ENCODE measurements at places on chromosomes 6 and 20.

- DNase-seq, result no peak
Measured at GRCh38 chr6:39794231-39794630, 2.1 kb downstream of the DAAM2 start.

DNA sequence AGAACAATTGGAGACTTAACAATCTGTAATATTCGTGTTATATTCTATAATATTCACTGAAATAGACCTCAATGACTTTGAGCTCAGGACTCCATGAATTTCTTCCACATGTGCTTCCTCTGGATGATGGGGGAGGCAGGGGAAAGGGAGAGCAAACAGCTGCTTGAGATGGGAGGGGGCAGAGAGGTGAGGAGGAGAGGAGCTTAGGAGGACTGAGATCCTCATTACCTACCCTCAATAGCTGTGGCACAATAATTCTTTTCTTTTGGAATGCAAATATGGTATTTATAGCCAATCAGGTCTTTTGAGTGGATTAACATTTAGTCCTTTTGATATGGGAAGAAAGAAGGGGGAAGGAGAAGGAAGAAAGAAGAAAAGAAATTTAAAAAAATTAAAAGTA, 64.1 kb upstream of the ZNF217 start:
- no peak for DNase-seq

DNA sequence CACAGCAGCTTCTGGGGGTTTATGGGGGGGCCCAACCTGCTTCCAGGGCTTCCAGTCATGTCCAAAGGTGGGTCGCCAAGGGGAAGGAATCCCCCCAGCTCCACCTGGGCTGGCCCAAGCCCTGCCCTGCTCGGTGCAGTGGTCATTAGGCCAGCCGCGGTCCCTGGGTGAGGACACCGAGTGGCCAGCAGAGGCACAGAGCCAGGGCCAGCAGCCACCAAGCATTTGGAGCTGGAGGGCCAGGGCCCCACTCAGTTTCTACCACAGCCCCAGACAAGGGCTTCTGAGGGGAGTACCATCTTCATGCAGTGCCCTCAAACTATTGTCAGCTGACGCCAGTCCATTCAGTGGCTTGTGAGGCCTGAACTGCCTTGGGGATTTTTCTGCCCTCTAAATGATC, 39.6 kb downstream of the TFEB start:
- DNase-seq, result no peak

GRCh38 chr6:21115111-21115510, 478.4 kb upstream of the SOX4 start:
- DNase-seq, result no peak

GRCh38 chr20:43947316-43947710, 32.7 kb downstream of the TOX2 start:
- DNase-seq, result no peak

- DNase-seq, result no peak
Measured at GRCh38 chr6:20827798-20828197, 293.5 kb downstream of the CDKAL1 start.

DNA sequence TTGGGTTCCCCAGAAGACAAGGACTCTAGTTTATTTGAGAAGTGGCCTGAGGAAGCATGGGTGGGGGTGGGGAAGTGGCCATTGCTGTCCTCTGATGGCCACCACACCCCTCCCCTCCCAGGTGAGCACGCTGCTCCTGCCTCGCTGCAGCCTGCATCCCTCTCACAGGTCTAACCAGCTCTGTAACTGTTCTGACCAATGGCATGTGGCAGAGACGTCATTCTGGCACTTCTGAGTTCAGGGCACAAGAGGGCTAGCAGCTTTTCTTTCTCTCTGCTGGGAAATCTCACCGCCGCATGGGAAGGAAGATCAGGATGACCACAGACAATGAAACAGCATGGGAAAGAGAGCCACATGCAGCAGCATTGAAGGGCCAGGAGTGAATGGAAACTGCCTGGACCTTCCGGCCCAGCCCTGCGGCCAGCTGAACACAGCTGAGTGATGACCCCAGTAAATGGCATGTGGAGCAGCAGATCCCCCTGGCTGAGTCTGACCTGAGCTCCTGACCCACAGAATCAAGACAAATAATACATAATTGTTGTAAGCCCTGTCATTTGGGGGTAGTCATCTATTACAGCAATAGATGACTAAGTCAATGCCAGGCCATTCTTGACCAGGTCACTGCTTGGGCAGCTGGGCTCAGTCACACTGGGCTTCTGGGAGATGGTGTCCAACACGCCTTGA, 179.8 kb downstream of the LINC00237 start:
- no peak for DNase-seq

DNA sequence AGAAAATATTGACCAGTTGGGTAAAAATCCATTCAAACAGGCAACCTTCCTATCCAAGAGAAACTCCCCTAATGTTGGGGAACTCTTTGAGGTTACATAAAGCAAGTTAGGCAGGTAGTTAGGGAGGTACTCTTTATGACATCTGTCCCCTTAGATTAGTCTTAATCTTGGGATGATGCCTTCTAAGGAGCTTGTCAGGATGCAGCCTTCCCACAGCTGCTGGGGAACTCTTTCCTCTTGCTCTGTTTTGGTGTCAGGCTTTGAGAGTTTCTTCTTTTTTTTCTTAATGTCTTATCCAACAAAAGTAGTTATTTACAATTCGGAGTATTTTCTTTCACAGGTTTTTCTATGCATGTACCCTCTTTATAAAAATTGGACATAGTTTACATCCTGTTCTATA, 194.8 kb downstream of the CDKAL1 start:
- no peak for DNase-seq

GRCh38 chr6:18513253-18513798, 126.2 kb downstream of the RNF144B start:
- no peak for DNase-seq

DNA sequence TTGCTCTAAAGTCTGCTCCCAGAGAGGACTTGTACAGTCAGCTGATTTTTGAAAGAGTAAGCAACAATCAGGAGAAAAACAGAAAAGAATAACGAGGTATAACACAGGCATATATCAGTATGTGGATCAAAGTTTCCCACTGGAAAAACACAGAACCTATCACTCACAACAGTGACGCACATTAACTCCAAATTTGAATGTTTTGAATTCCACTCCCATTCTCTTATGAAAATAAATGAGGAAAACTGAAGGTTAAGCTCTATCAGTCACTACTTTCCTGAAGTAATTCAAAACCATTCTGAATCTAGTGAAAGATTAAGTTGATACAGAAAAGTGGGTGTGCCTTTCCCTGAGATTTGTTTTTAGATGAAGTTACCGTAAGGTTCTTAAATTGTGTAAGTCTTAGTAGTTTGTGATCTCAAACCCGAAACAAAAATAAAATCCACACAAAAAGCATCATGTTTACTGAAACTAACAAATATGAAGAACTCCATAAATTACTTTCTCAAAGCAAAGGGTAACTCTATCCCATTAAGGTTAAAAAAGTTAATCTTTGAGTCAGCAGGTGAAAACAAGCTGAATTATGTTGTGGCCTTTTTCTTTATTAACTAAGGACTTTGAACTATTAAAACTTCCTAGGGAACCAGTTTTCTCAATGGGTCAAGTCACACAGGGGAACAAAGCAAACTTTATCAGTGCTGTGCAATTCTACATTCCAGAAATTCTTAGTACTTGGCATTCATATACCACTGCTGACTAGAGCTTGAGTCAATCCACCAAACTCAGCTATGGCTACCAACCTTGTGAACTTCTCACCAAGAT, 115.7 kb downstream of the OGFRL1 start:
- DNase-seq, result no peak

GRCh38 chr6:4018924-4019236, 60.1 kb downstream of the FAM217A start:
- no peak for DNase-seq

- DNase-seq, result no peak
Measured at GRCh38 chr20:45282700-45283550, 23.7 kb upstream of the RBPJL start.

DNA sequence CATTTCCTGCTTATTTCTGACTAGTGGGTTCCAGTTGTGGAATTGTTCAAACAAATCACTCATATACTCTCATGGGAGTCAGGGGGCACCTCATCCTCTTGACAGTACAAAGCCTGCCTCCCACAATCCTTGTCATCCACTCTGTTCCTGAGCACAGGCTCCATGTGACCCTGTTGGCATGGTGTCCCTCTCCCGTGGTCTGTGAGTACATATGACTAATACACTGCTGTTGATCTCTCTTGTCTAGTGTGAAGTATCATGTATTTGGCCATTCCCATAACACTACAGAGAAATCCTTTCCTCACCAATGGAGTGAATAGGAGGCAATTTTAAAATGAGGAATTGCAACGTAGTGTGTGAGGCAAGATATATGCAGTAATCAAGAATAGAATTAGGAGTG, 185.3 kb downstream of the OGFRL1 start:
- DNase-seq, result no peak

DNA sequence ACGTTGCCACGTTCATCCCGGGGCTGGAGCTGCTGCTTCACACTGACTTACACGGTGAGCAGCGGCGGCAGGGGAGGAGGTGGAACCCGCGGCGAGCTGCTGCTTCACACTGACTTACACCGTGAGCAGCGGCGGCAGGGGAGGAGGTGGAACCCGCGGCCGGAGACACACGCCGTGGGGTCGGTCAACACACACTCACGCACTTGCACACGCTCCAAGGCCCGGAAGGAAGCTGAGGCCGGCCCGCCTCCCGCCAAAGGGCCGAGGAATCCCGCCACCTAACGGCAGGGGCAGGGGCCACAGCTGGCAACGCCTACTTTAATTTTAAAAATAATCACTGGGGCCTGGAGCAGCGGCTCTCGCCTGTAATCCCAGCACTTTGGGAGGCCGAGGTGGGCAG, 94.4 kb upstream of the FOXC1 start:
- DNase-seq, result no peak

- no peak for DNase-seq
Measured at GRCh38 chr20:37922016-37922415, 19.1 kb downstream of the VSTM2L start.

- no peak for DNase-seq
Measured at GRCh38 chr6:64904616-64905015, 802.4 kb downstream of the EYS start.

GRCh38 chr20:51373713-51374455, 168.6 kb downstream of the NFATC2 start:
- no peak for DNase-seq

DNA sequence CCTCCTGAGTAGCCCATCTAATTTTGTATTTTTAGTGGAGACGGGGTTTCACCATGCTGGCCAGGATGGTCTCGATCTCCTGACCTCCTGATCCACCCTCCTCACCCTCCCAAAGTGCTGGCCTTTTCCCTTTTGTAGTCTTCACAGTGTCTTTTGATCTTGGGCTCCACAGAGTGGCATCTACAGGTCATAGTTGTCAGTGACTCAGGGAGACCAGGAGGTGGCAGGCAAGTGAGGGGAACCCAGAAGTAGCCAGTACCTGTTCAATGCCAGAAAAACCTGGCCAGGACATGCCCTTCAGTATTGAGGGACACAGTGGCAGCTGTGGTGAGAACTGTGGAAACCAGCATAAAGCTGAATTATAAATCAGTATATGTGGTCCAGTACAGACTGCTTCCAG, 19.6 kb downstream of the RPP21 start:
- DNase-seq, result no peak

GRCh38 chr6:131216246-131216645, 81.0 kb downstream of the AKAP7 start:
- DNase-seq, result no peak

- DNase-seq, result peak; percentile 17
Measured at GRCh38 chr20:57680934-57681914, 28.6 kb downstream of the PMEPA1 start.

DNA sequence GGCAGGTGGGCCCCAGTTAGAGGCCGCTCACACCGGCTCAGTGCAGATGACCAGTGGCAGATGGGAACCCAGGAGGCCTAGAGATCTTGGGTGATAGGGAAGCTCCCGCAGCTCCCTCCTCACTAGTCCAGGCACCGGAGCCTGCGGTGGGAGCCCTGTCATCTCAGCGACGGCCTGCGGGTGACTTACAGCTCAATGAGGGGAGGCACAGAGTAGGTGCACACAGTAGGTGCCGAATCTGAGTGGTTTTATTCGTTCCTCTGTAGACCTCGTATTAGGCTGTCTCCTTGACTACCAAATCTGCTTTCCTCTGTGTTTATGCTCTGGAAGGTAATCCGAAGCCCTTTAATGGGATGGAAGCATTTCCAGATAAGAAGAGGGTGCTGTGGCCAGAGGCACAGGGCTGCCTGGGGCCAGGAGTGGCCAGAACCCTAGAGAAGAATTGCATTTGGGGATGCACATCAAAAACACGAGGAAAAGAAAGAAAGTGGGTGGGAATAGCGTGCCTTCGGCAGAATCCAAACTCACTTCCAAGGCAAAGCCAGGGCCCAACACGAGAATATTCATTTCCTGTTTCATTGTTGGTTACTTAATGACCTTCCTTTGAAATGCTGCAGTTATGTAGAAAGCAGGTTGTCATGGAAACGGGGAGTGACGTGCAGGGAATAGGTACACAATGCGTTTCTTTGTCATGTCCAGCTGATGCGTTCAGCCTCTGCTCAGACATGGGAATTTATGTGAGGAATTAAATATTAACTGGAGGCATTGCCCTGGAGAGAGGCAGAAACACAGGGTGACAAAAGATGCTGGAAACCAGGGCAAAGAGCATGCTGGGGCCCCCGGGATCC, 24.7 kb downstream of the MYT1 start:
- DNase-seq, result no peak

DNA sequence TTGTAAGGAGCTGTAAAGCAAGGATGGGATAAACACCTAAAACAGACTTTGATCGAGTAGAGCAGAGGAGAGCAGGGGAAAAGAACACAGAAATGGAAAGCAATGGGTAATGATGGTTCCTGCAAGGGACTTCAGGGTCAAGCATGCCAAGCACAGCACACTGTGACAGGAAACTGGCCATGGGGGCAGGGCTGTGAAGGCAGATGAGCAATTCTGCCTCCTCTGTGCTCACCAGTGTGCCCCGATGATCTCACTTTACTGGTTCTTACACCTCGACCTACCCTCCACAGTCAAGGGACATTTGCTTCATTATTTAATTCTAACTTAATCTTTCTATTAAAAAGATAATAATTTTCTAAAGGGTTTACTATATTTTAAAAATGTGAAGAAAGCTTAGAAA, 21.6 kb upstream of the MYB start:
- DNase-seq, result no peak

DNA sequence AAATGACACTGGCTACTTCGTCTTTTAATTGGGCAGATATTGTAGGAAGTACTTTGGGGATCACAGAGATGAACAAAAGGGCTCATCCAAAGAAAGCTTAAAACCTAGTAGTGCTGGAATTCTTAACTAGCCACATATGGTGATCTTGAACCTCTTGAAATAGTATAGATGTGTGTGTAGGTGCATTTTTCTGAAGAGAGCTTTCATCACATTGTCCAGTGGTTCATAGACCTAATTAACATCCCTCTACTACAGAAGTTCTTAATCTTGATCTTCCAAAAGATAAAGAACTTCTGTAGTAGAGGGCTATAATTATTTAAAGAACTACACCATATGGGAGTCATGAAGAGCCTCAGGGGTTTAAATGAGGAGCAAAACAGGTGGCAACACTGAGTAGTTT, 2.3 kb upstream of the PRIM2 start:
- DNase-seq, result no peak

GRCh38 chr6:95866732-95867131, 149.0 kb upstream of the FUT9 start:
- no peak for DNase-seq

Data from T follicular helper cell (primary cell).